ENCODE measurements at places on chromosomes 7 and 10. TPM values are rescaled to one million over a fixed set of nuclear protein-coding genes. Genes with fewer than 3 reads are reported as not detected.

- DNase-seq, result no peak
These were observed 269.9 kb upstream of the CACNA2D1 start for GRCh38 chr7:82713506-82713905.

DNA sequence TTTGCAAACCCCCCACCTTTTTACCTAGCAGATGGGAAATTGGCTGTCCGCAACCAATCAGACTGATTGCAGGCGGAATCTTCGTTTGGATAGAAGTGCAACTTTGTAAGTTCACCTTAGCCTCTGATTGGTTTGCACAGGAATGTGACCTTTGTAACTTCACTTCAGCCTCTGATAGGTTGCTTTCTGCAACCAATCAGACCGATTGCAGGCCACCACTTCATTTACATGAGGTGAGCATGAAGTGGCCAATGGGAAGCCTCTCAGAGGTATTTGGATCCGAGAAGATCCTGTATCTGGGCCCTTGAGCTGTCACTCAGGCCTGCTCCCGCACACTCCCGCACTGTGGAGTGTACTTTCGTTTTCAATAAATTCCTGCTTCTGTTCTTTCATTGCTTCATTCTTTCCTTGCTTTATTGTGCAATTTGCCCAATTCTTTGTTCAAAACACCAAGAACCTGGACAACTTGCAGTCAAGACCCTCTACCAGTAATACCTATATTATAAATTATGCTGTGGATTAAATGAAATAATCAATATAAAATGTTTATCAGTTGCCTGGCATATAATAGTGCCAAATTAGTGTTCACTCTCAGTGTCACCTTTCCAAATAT, 491.4 kb downstream of the PLXNA4 start:
- peak; percentile 30 for DNase-seq

- DNase-seq, result no peak
These were observed 2.1 kb downstream of the DNAJC9 start for GRCh38 chr10:73244866-73245477.

The HOXA6 gene
- 6.9 TPM for total RNA-seq

The GIMAP5 gene
- total RNA-seq, result not detected

The SP4 gene
- 2.5 TPM for total RNA-seq

The KEL gene
- total RNA-seq, result not detected

All from PC-3 (cell line).